ENCODE measurements at places on chromosomes 7 and 10.

GRCh38 chr7:69599286-69599954 is 1.1 kb downstream of the AUTS2 start:
- peak; percentile 33 for DNase-seq

DNA sequence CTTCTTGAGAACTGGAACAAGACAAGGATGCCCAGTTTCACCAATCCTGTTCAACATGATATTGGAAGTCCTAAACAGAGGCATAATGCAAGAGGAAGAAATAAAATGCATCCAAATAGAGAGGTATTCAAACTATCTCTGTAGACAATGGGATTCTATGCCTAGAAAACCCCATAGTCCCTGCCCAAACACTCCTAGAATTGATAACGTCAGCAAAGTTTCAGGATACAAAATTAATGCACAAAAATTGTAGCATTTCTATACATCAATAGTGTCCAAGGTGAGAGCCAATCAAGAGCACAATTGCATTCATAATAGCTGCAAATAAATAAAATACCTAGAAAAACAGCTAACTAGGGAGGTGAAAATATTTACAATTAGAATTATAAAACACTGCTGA is 72.5 kb downstream of the PCDH15 start:
- no peak for DNase-seq

DNA sequence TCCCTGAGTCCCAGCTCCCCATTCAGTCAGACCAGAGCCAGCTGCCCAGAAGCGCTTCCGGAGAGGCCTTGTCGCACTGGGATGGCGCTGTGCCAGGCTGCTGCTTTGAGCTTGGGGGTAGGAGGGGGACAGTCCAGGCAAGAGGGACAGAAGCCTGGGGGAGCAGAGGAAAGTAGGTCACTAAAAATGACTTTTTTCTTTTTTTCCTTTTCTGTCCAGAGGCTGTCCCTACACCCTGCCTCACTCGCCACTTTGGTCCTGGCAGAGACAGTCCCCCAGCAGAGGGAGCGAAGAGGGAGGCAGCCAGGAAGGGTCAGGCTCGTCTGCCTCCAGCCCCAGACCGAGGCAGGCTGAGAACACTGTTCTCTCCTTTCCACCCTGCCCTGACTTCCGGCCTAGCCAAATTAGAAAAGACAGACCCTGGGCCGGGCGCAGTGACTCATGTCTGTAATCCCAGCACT is 15.8 kb upstream of the TRIM8 start:
- peak; percentile 84 for DNase-seq

GRCh38 chr7:1397491-1398327 is 61.6 kb downstream of the MICALL2 start:
- no peak for DNase-seq

- DNase-seq = no peak
These were observed 33.0 kb downstream of the EN2 start for GRCh38 chr7:155490697-155491628.

- no peak for DNase-seq
These were observed 221.5 kb upstream of the AOAH start for GRCh38 chr7:36945612-36946400.

GRCh38 chr7:7686811-7687508 is 31.4 kb downstream of the RPA3 start:
- no peak for DNase-seq

- DNase-seq = no peak
These were observed 281.3 kb downstream of the TNS3 start for GRCh38 chr7:47300472-47301104.

DNA sequence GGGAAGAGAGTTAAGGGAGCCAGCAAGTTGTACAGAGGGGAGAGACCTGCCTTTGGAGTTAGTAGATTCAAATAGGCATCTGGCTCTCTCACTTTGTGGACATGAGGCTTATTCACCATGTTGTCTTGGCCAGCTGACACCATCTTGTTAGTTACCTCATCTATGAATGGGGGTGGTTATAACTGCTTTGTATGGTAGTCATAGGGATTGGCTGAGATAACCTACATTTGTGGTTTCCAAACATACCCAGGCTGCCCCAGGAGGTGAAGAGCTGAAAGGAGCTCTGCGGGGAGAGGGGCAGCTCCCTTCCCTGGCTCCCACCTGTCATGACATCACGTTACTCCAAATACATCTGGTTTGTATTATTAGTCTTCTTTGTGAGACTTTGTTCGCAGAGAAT is 393.3 kb upstream of the AUTS2 start:
- no peak for DNase-seq

DNA sequence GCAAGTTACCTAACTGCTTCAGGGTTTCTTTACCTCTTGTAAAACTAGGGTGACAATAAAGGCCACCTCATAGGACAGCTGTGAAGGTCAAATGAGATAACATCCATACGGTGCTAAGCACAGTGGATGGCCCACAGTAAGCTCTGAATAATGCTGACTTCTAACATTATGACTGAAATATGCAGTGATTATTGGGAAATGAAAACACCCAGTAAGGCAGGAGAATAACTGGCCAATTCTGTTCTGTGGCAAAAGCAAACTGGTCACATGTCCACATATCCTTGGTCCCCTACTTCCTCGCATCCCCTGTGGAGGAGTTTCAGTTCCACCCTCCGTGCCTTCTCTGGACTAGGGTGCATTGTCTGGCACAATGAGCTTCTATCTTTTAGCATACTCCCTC is 1.4 kb downstream of the CUBN start:
- no peak for DNase-seq

- no peak for DNase-seq
These were observed 29.2 kb upstream of the ENO4 start for GRCh38 chr10:116819999-116820677.

GRCh38 chr10:54985732-54986131 is 184.7 kb upstream of the PCDH15 start:
- no peak for DNase-seq
